ENCODE measurements at places on chromosomes 7 and 10.

GRCh38 chr10:30839652-30840051 is 192.0 kb downstream of the ZNF438 start:
- no peak for DNase-seq

DNA sequence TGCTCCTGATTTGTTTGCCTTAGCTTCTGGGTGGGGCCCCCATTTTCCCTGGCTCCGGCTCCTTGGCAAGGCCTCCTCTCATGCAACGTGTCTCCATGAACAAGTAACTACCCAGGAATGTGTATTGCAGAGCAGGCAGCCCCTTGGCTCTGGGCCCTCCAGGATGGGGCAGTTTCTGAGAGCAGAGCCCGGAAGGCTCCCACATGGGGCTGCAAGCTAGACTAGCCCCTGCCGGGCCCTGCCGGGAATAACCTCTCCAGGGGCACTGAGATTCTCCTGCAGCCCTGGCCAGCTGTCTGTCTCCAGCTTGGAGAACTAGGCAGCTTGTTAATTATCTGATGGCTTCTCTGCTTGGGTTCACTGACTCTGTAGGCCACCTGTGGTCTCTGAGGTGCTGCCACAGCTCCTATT is 184.0 kb upstream of the INHBA start:
- no peak for DNase-seq

DNA sequence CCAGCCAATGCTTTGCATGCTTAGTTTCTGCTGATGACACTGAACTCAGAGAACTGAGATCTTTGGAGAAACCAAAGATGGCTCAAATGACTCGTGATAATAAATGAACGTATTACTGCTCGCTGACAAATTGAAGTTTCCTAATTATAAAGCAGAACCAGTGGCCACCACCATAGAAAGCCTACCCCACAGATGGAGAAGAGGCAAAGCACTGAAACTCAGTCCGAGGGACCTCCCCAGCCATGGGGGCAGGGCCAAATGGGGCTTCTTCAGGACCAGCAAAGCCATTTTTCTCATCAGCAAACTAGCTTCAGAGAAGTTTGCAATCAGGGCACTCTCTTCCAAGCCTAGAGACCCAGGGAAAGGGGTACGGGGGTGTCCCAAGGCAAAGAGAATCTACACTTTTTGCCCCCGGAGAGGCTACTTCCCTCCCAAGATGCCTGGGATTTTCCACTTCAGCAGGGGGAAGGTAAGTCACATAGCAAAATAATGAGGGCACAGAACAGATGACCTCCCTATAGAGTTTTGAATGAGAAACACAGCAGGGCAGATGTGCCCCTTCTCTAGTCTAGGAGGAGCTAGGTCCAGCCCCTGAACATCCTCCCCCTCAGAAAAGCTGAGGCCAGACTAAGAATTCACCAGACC is 4.3 kb upstream of the IL6 start:
- DNase-seq = no peak

DNA sequence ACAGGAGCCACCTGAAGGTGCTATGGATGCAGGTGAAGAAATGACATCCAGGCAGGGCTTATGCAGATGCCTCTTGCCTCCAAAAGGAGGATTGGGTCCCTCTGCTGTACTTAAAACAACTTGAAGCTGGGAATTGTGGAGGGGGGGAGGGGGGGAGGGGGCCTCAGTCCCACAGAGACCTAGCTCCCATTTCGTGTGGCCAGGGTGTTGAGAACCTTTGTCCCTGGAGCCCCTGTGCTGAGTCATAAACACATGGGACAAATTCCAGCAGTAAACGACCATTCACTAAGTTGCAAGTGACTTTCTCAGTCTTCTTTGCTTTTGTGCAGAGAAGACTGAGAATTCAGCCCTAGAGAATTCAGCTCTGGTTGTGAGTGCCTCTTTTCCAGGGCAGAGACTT is 96.5 kb upstream of the PODXL start:
- no peak for DNase-seq

DNA sequence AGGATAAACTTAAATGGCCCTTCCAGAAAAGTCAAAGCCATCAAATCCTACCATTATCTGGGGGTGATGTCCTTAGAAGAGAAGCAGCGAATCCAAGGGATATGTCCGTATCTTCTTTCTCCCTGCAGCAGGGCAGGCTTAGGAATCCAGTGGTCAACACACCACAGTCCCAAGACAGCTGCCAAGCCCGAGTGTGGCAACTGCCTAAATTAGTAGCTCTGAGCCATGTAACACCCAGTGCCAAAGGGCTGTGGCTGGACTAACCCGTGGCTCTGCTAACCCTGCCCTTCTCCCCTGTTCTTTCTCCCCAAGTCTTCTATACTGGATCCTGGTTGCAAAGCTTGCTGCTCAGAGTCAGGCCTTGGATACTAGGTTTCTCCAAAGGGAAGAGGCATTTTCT is 74.8 kb downstream of the CDK1 start:
- DNase-seq = no peak
